Vagina (tissue), 2 donors: ENCODE measurements at places on chromosomes 2 and 18. TPM values are rescaled to one million over a fixed set of nuclear protein-coding genes. Genes with fewer than 3 reads are reported as not detected.

GRCh38 chr18:49017813-49018553 is 67.2 kb upstream of the SMAD7 start:
- peak; percentile 81 for DNase-seq
- no peaks in the 10 kb centered on the region for H3K36me3 ChIP-seq
- H3K27me3 ChIP-seq, result no peaks in the 10 kb centered on the region
- no peak overlapping the region for H3K4me3 ChIP-seq
- no peak overlapping the region for H3K27ac ChIP-seq

GRCh38 chr2:24771764-24772586 is 21.2 kb downstream of the PTRHD1 start:
- H3K27me3 ChIP-seq, result no peaks in the 10 kb centered on the region
- H3K4me3 ChIP-seq, result no peak overlapping the region
- H3K4me1 ChIP-seq, result no peaks in the 10 kb centered on the region
- peaks cover 3% of the 10 kb centered on the region for H3K36me3 ChIP-seq
- DNase-seq, result no peak
- H3K27ac ChIP-seq, result no peak overlapping the region

GRCh38 chr2:26243470-26244308 is 743 bp downstream of the HADHA start:
- H3K27me3 ChIP-seq, result no peaks in the 10 kb centered on the region
- peak overlapping the region; percentile 96 for H3K27ac ChIP-seq
- peak overlapping the region; percentile 71 for H3K4me3 ChIP-seq
- H3K36me3 ChIP-seq, result no peaks in the 10 kb centered on the region
- no peak for DNase-seq

DNA sequence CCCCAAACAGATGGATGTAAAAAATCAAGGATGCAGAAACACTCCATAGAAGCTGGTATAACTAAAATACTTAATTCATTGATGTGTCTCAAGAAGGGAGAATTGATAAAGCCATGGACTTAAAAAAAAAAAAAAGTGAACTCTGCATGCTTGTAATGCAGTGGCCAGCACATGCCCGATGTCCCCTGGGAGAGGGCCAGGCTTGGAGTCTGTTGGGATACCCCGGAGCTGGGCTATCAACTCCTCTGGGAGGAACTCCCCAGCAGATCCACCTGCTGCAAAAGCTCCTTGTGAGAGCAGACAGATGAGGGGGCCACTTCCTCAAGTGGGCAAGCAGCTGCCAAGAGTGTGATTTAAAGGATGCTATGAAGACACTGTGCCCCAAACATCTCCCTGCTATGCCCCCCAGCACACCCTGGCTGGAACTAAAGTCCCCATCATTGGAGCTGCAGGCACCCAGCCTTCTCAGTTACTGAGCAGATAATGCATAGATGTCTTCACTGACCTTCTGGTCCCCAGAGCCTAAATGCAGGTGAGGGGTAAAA is 311.5 kb upstream of the ID2 start:
- no peaks in the 10 kb centered on the region for H3K36me3 ChIP-seq
- peak; percentile 58 for DNase-seq
- no peaks in the 10 kb centered on the region for H3K4me1 ChIP-seq
- H3K27me3 ChIP-seq, result no peaks in the 10 kb centered on the region

DNA sequence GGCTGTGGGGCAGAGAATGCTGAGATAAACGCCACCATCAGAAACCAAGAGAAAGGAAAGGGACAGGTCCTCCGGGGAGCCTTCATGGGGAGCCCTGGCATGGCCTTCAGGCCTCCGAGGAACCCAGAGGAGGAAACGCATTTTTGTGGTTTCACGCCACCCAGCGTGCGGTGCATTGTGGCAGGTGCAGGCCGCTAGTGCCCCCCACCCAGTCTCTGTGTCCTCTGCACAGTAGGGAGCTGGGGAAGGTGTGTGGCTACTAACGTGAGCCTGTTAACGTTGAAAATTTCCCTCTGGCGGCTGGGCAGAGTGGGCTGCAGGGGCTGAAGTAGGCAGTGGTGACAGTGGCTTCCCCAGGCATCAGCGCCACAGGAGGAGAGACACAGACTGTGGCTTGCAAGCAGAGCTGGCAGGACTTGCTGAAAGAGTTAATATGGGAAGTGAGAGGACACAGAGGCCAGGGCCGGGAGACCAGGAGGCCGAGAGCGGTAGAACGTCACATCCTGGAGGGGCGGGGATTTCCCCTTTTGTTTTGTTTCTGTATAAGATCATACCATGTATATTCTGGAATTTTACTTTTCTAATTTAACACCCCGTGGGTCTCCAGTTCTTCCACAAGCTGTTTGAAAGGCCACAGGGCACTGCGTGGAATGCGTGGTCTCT is 166.9 kb downstream of the GBX2 start:
- no peaks in the 10 kb centered on the region for H3K27me3 ChIP-seq
- no peaks in the 10 kb centered on the region for H3K4me1 ChIP-seq
- H3K27ac ChIP-seq, result no peak overlapping the region
- no peak for DNase-seq
- H3K4me3 ChIP-seq, result no peak overlapping the region

Gene LYG2
- not detected for total RNA-seq

Gene GCG
- total RNA-seq, result not detected

Gene NTSR2
- not detected for total RNA-seq

- H3K36me3 ChIP-seq, result no peaks in the 10 kb centered on the region
- H3K27me3 ChIP-seq, result no peaks in the 10 kb centered on the region
- no peak overlapping the region for H3K4me3 ChIP-seq
- H3K4me1 ChIP-seq, result no peaks in the 10 kb centered on the region
- H3K27ac ChIP-seq, result no peak overlapping the region
Measured at GRCh38 chr2:146414456-146414855, 1430.4 kb upstream of the ACVR2A start.

DNA sequence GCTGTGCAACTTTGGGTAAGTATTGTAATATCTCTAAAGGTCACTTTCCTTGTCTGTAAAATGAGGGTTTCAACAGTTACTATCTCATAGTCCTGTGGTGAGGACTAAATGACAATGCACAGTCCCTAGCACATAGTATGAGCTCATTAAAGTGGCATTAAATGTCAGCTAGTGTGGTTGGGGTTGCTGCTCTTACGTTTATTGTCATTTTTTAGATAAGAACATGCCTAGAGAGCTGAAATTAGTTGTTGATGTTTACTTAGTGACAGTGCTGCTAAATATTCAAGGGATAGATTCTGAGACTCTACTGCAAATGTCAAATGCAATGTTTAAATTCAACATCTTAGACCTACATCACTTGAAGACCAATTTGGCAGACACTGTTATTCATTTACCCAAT is 356.1 kb upstream of the ETAA1 start:
- H3K27ac ChIP-seq, result no peak overlapping the region
- H3K27me3 ChIP-seq, result no peaks in the 10 kb centered on the region
- no peaks in the 10 kb centered on the region for H3K4me1 ChIP-seq

GRCh38 chr18:39296293-39296888 is 1730.8 kb upstream of the CELF4 start:
- H3K4me1 ChIP-seq, result no peaks in the 10 kb centered on the region
- H3K4me3 ChIP-seq, result no peak overlapping the region
- H3K27me3 ChIP-seq, result no peaks in the 10 kb centered on the region
- H3K36me3 ChIP-seq, result no peaks in the 10 kb centered on the region
- H3K27ac ChIP-seq, result no peak overlapping the region

Gene KCNK3
- 10.6 TPM for total RNA-seq

GRCh38 chr2:44970846-44971450 is 29.4 kb downstream of the SIX3 start:
- H3K4me1 ChIP-seq, result peaks cover 3% of the 10 kb centered on the region
- H3K36me3 ChIP-seq, result no peaks in the 10 kb centered on the region
- no peaks in the 10 kb centered on the region for H3K27me3 ChIP-seq
- H3K4me3 ChIP-seq, result no peak overlapping the region

- H3K4me1 ChIP-seq, result no peaks in the 10 kb centered on the region
- no peaks in the 10 kb centered on the region for H3K36me3 ChIP-seq
- H3K27ac ChIP-seq, result no peak overlapping the region
Measured at GRCh38 chr2:50111067-50111466, 920.9 kb downstream of the NRXN1 start.

Gene TXNL4A
- 24.8 TPM for total RNA-seq

GRCh38 chr2:22355816-22356433 is 1029.1 kb upstream of the KLHL29 start:
- H3K27me3 ChIP-seq, result no peaks in the 10 kb centered on the region
- no peaks in the 10 kb centered on the region for H3K36me3 ChIP-seq
- H3K4me1 ChIP-seq, result no peaks in the 10 kb centered on the region
- no peak for DNase-seq
- no peak overlapping the region for H3K27ac ChIP-seq
- H3K4me3 ChIP-seq, result no peak overlapping the region

DNA sequence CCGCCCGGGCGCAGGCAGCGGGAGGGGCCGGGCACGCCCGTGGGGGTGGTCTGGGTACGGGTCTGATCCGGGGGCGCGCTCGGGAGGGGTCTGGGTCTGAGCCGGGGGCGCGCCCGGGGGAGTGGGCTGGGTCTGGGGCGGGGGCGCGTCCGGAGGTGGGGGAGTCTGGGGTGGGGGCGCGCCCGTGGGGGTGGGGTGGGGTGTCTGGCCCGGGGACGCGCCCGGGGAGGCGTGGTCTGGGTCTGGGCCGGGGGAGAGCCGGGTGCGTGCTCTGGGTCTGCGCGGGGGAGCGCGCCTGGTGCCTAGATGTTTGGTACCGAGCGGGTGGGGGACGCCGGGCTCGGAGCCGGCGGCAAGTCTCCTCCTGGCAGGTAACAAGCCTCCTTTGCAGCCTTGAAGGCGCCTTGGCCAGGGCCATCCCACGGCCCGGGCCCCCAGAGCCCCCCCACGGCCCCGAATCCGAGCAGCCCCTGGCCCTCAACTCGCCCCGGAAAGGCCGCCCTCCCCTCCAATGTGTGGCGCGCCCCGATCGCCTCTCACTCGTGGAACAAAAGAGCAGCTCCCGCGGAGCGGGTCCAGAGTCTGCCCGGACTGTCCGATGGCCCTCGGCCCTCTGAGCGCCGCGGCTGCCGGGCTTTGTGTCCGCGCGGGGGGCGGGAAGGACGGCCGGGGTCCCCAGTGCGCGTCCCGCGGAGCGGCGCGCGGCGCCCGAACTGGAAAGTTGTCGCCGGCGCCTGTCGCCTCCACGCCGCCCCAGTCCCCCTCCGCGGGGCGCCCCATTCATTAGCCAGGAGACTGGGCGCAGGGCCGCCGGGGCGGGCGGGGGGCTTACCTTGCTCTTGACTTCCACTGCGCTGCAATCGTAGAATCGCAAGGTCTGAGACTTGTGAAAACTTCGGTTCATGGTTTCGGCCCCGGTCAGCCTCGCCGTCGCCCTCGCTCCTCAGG is 595 bp downstream of the PARD6G start:
- no peaks in the 10 kb centered on the region for H3K36me3 ChIP-seq
- H3K4me1 ChIP-seq, result peaks cover 20% of the 10 kb centered on the region
- DNase-seq, result no peak
- H3K27ac ChIP-seq, result peak overlapping the region; percentile 88
- H3K4me3 ChIP-seq, result peak overlapping the region; percentile 82

Gene MAPRE3
- total RNA-seq, result 20.6 TPM
